ENCODE measurements at places on chromosomes 5 and 9.

DNA sequence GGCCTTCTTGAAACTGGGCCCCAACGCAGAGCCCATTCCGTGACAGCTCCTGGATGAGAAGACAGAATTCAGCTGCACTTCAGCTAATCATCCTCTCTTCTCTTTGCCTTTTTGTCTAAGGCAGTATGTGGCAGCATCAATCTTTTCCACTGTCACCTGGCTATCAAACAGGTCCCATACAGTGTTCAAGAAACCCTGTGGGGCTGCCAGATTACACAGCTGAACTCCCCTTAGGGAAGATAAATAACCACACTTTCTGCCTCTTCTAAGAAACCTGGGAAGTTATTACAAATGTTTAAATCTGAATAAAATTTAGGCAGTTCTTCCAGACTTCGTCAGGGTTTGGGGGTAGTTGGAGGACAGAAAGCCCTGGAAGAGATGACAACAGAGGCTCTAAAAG is 61.0 kb downstream of the SPEF2 start:
- DNase-seq: no peak

DNA sequence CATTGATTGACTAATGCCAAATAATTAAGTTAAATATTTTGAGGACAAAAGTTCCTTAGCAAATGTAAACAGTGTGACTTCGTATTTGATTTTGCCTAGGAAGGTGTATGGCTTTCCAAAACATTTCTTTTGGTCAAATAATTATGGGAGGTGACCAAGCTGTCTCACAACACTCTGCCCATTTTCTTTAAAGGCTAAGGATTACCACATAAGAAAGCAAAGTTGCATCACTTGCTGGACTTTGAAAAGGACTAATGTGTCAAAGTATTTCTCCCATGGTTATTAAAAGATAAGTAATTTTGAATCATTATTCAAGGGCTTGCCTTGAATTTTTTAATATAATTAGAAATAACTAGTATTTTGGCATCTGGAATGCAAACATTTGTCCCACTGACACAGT is 74.7 kb downstream of the HAPLN1 start:
- DNase-seq: no peak

- no peak for DNase-seq
Measured at GRCh38 chr9:18979367-18979766, 53.6 kb downstream of the SAXO1 start.

DNA sequence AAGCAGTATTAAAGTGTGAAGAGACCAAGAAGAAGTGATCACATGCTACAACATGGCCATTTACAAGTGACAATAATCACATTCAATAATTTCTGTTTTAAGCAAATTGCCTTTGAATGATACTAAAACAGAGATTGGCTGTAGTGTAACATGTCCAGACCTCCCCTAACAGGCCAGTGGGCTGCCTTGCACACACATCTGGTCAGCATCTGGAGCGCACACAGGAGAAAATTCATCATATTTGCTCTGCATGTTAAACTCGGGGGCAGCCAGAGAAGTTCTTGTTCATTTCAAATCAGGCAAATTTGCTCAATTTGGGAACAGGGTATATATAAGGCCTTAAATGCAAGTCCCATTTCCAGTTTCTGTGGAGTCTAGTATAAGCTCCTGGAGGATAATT is 111.1 kb upstream of the FBXL7 start:
- no peak for DNase-seq

DNA sequence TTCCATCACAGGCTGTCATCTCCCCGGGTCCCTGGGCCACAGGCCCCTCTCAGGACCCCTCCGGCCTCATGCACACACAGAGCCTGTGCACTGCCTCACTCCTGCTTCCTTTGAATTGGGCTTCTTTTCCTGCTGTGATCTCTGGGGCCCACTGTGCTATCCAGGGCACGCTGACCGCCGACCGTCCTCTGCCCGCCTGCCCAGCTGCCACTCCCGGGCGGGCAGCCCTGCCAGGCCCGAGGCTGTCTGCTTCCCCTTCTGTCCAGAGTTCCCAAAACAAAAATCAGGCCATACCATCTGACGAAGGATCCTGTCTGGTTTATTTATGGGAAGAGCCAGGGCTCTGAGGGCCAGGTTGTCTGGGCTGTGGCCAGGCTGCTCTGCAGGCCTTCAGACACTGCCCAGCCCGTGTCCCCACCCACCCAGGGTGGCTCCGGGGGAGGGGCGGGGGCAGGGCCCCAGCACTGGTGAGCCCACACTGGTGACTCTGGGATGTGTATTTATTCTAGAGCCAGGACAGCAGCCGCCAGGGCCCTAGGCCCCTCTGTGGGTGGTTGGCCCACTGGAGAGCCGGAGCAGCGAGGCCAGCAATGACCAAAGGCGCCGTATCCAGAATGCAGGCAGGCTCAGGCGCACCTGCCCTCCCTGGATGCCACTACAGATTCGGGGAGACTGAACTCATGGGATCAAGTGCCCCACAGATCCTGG is 57.0 kb downstream of the ADAMTS2 start:
- DNase-seq: no peak

- DNase-seq: no peak
Measured at GRCh38 chr9:82972446-82972845, 90.5 kb downstream of the RASEF start.

DNA sequence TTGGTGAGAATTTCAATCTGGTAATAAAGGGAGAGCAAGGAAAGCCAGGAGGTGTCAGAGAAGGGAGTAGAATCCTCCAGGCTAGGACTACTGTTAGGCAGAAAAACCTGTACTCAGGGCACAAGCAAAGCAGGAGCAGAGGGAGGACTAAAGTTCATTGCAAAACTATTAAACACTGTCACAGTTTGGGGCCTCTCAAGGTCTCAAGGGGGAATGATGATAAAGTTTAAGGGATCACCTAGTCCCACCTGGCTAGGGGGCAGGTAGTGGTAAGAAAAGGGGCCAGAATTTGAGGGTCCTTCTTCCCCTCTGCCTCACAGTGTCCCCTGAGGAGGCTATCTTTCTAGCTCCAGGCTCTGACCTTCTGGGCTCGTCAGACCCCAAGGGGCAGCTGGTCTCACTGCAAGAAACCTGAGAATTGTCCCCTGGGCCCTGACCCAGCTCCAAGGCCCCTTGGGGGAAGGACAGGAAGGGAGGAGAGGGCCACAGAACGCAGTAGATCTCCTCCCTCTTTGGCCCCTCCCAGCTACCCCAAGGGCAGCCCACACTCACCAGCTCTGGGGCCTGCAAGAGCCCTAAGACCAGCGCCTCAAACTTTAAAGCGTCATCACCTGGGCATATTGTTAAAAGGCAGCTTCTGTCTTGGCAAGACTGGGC is 974 bp downstream of the CCDC69 start:
- no peak for DNase-seq

DNA sequence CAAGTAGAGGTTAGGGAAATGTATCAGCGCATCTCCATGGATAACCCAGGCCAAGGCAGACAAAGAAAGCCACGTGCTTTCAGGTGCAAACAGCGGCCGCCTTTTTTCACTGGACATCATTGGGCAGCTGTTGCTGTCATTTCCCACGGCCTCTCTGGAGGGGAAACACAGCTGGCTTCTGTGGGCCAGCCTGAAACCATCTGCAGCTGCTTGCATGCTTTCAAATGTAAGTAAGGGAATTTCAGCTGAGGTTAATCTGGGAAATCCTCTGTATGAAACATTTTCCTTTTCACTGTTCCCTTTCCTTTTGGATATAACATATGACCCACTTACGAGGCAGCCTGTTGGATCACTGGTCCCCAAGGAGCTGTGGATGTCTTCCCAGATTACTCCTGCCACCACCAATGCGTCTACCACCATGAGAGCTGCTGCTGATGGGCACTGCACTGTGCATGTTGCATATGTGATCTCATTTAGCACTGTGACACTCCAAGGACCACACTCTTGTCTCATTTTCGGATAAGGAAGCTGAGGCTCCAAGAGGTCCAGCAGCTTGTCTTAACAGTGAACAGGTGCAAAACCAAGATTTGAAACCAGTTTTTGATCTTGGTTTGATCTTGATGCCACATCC is 106.3 kb downstream of the C9orf152 start:
- DNase-seq: no peak

- DNase-seq: no peak
Measured at GRCh38 chr5:164505791-164506190, 1000.4 kb downstream of the MAT2B start.

DNA sequence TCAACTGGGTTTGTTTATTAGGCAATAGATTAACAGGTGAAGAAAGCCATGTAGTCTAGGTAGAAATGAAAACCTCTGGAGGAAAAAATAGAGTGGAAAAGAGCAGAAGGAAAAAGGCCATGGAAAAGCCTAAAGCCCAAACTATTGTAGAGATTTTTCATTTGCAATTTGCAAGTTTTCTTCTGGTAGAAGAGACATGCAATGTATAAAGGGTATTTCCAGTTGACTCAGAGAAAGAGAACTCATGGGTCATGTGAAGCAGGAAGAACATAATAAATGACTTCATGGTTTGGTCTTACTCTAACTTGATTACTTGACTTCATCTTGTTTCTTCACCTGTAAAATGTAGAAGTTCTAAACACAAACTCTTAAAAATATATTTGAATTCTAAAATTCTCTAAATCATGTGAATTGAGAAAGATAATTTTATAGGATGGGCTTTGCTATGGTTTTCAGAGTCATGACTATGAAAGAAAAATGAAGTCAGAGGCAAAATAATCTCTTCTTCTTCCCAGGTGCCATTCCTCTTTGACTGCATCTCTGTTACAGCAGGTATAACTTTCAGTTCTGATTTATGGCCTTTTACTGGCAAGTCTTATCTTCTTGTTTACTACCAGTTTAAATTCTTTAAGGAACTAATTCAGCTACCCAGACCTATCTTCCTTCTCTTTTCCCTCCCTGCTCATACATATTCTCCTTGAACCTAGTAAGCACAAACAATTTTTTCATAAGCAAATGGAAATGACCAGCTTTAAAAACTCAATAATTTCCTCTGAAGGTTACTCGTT is 47.7 kb upstream of the TMC1 start:
- no peak for DNase-seq

GRCh38 chr9:94030318-94031179 is 53.7 kb upstream of the PTPDC1 start:
- DNase-seq: peak; percentile 80

- no peak for DNase-seq
Measured at GRCh38 chr9:111282845-111283244, 47.2 kb downstream of the OR2K2 start.

GRCh38 chr5:56589481-56589860 is 225.9 kb upstream of the MAP3K1 start:
- DNase-seq: no peak

- DNase-seq: no peak
Measured at GRCh38 chr5:74949976-74950375, 83.8 kb upstream of the FAM169A start.

GRCh38 chr5:179915406-179915935 is 7.8 kb upstream of the TBC1D9B start:
- DNase-seq: no peak

GRCh38 chr5:126869005-126869451 is 92.1 kb downstream of the LMNB1 start:
- no peak for DNase-seq

GRCh38 chr5:169778622-169779596 is 141.8 kb downstream of the DOCK2 start:
- no peak for DNase-seq

DNA sequence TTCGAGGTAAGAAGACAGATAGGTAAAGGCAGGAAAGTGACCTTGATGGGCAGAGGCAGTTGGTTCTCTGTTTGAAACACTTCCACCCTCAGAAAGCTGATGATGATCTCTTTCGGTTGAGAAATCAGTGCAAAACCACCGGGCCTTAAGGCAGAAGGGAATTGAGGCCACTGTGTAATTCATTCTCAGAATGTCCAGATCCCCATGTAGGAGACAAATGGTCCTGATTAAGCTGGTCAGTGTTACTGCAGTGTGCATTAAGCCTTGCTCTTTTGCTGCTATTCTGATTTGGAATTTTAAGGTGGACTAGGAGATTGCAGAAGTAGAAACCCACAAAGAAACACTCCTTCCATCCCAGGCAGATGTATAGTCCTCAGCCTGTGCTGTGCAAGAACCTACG is 255.2 kb downstream of the ARHGAP26 start:
- DNase-seq: no peak

DNA sequence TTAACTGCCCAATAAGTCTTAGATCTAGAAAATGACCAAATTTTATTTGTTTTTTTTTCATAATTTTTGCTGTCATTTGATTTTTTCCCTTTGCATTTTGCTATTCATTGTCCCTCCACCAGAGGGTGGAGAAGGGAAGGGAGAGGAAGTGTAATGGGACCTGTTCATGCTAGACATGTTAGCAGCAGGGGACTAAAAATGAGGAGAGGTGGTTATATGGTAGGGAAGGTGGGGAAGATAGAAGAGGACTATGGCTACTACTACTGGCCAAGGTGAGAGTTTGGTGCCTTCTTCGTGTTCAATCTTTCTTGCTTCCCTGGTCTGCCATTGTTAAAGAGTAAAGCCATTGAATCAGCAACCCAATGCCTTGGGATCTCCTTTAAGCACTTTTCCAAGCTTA is 6.4 kb downstream of the GRIA1 start:
- DNase-seq: no peak

GRCh38 chr9:4530375-4530774 is 40.1 kb downstream of the SLC1A1 start:
- DNase-seq: peak; percentile 42

DNA sequence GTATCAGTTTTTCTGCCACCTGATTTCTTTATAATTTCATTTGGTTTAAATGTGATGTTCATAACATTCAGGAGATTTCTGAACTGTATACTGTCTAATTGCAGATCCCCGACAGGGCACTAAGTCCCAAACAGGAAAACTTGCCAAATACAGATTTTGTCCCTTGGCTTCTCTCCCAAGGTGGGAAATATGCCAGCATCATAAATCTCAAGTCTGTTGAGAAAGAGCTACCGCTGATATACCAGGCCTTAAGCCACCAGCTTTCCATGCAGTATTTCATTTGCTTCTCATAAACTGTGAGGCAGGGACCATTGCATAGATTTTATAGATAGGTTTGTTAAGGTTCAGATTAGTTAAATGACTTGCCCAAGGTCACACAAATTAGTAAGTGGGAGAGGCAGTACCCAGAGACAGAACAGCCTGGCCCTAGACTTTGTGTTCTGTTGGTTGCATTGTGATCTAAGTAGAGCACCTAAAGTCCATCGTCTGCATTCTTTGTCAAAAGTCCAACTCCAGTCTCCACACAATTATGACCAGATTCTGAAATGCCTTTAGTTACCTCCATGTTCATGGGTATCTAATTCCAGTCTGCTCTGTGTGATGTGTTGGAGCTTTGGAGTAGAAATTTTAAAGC is 16.2 kb downstream of the GPR21 start:
- DNase-seq: no peak

DNA sequence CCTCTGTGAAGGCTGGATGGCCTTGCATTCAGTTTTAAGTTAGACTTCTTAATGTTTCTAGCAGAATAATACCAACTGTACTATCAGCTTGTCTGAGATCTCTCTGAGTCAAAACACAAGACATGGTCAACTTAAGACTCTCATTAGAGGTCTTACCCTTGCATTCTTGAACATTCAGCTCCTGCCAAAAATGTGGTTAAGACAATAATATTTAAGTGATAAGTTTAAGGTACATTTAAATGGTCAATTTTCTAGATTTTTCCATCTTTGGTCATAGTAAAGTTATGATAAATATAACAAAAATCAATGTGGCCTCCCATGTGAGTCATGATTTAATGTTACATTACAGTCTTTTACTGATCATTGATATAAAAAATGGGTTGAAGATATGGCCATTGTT is 75.0 kb downstream of the NR2F1 start:
- DNase-seq: no peak
